Esophagus muscularis mucosa (tissue), 4 donors: ENCODE measurements at places on chromosomes 5 and 9. TPM values are rescaled to one million over a fixed set of nuclear protein-coding genes. Genes with fewer than 3 reads are reported as not detected.

PCDHB12 gene
- 3.3 TPM for total RNA-seq

TAL2 gene
- not detected for total RNA-seq

DNAI1 gene
- total RNA-seq: not detected

GRXCR2 gene
- total RNA-seq: not detected

KDM3B gene
- total RNA-seq: 88.8 TPM

CCDC112 gene
- 8.0 TPM for total RNA-seq

AHRR gene
- 0.42 TPM for total RNA-seq

NCS1 gene
- total RNA-seq: 139 TPM

ZNF454 gene
- total RNA-seq: 3.7 TPM

DNA sequence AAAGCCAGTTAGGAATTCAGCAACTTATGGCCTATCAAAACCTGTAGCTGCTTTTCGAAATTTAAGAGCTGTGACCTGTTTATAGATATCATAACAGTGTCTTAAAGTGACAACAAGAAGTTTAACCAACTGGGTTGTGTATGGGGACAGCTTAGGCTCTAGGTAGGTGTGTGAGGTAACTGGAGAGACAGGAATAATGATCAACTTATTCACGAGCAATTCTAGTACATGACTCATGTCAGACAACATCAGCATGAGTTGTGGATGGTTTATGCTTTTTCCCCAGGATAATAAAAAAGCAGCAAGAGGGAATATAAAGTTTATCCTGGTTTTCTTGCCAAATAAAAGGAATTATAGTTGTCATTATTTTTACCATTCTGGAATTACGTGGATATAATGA lies 88.6 kb downstream of the GDNF start:
- no peak for DNase-seq

GRCh38 chr5:127307868-127308267 lies 17.3 kb downstream of the MEGF10 start:
- DNase-seq: no peak

DNA sequence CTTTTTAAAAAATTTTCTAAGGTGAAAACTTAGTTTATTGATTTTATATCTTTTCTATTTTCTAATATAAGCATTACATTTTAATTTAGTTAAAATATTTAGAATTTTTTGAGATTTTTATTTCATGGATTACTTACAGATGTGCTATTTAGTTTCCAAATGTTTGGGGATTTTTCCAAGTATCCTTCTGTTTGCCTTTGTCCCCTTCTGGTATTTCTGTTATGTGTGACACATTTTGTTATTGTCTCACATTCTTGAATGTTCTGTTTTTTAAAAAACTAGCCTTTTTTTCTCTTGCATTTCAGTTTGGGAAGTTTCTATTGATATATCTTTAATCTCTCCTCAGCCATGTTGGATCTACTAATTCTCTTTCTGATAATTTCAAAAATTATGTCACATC lies 234.9 kb downstream of the FAM170A start:
- no peak for DNase-seq

DNA sequence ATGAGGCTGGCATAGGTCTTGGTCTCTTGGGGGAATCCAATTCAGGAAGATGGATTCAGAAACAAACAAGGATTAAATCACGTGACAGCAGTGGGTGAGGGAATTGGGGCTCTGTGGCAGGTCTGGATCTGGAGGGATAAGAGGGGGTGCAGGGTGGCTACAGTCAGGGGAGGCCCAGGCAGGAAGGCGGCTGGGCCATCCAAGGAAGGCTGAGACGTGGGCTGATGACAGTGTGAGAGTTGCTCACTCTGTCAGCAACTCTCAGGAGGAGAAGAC lies 65.8 kb upstream of the COL5A1 start:
- DNase-seq: peak; percentile 29

GRCh38 chr5:132000677-132001453 lies 10.6 kb downstream of the ACSL6 start:
- DNase-seq: no peak

DNA sequence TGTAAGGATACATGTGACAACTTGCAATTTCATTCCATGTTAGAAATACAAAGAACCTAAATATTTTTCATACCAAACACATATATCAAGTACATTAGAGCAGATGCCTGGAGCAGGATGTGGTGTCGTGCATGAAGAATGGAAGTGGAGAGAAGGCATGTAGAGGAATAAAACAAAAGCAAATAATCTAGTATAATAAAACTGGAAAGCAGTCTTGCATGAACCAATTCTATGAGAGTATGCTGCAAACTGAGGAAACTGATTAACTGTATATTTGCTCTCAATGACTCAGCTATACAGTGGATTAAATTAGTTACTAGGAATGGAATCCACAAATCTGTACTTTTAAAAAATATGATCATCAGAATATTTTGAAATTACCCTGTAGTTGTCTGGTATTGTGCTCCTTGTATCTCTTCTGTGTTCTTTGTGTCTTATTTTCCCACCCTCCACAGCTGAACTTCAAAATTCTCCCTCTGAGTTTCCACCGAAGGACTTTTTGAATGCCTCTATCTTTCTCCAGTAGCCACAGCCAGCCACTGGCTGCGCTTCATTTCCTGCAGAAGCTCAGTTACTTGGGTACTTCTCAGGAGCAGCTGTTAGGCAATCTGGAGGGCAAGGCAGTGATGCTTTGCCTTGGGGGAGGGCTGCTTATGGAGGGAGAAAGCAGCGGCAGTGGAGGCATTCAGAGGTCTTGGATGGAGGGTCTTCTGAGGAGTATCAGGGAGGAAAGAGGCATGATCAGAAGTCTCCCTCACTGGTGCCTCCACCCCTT lies 608.0 kb downstream of the BRINP1 start:
- no peak for DNase-seq

GRCh38 chr9:5448016-5448415 lies 2.3 kb upstream of the CD274 start:
- DNase-seq: no peak

DNA sequence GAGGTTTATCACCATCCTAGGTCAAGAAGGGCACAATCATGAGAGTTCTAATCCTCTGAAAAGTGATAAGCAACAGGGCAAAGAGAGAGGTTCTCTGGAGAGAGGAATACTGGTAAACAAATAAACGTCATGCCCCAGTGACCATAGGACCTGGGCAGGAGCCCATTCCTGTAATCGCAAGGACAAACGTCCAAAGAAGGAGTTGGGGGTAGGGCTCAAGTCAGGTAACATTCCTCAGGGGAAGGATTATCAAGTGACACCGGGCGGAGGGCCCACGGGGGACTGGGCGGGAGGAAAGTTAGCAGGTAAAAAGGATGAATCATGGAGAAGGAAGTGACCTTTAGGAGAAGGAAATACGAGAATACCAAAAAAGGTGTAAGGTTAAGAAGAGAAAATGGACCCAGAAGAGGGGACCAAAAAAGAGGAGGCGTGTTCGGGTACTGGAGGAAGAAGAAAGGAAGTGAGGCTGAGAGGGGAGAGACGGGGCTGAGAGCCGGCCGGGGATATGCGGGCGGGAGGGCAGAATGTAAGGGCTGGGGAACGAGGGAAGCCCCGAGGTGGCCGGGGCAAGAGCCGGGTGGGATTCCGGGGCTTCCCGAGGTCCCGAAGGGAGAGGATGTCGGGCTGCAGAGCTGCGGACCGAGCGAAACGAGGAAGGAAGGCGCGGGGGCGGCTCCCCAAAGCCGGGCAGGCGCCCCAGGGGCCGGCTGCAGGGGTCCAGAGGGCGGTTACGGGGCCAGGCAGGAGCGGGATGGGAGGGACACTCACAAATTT lies 583 bp downstream of the DIAPH1 start:
- no peak for DNase-seq

DNA sequence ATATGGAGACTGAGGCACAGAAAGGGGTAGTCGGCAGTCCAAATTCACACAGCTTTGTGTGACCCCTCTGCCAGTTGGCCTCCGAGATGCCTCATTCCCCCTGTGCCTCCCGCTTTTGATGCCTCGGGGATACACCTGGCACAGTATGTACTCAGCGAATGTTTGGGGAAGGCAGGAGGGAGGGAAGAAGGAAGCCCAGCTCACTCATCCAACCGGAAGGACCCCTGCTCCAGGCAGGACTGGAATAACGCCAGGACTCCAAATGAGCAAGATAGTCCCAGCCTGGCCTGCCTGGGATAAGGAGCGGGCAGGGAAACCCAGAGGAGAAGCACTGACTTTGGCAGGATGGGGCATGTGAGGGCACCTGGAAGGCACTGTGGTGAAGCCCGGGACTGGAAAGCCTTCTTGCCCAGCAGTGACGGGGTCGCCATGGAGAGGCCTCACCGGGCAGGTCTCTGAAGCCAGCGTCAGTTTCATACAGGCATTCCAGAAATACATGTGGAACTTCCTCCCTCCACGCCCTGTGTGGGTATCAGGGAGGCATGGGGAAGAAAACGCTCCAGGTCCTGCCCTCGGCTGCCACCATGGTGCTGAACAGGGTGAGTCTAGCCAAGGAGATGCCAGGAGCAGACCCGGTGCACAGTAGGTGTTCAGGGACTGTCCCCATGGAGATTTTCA lies 20.3 kb downstream of the LMX1B start:
- DNase-seq: no peak

GRCh38 chr9:116447934-116448333 lies 239.2 kb upstream of the TRIM32 start:
- DNase-seq: no peak

DNA sequence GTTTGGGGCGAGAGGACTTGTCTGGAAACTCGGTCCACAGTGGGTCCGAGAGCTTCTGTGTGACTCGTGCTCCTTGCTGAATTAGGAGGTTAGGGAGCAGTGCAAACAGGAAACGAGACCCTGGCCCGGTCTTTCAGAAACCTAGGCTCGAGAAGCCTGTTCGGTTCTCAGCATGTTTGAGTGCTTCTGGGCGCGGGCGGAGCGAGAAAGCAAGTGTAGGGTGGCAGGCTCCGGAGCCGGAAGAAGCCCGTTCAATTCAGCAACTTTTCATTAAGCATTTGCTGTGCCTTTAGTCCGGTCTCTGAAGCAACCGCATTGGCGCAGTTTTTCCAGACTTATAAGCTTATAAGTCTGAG lies 547 bp downstream of the CLTA start:
- no peak for DNase-seq

- DNase-seq: no peak
Measured at GRCh38 chr5:54234304-54234933, 76.0 kb downstream of the ARL15 start.

DNA sequence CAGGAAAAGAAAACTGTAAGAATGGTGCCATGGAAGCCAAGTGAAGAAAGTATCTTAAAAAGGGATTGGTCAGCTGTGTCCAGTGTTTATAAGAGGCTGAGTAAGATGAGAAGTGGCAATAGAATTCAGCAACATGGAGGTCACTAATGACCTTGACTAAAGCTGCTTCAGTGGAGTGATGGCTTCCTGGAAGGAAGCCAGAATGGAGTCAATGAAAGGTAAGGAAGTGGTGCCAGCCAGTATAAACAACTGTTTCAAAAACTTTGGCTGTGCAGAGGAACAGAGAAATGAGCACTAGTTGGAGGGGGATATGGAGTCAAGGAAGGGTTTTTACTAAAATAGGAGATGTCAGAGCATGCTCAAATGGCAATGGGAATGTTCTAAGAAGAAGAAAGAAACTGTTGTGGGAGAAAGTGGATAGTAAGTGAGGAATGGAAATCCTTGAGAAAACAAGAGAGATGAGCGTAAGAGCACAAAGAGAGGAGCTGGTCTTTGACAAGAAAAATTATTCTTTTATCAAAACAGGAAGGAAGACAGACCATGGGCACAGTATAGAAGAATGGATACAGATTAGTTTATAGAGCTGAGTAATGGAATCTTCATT lies 11.1 kb upstream of the NRG2 start:
- DNase-seq: no peak

GRCh38 chr9:9752722-9753121 lies 860.1 kb downstream of the PTPRD start:
- no peak for DNase-seq

DNA sequence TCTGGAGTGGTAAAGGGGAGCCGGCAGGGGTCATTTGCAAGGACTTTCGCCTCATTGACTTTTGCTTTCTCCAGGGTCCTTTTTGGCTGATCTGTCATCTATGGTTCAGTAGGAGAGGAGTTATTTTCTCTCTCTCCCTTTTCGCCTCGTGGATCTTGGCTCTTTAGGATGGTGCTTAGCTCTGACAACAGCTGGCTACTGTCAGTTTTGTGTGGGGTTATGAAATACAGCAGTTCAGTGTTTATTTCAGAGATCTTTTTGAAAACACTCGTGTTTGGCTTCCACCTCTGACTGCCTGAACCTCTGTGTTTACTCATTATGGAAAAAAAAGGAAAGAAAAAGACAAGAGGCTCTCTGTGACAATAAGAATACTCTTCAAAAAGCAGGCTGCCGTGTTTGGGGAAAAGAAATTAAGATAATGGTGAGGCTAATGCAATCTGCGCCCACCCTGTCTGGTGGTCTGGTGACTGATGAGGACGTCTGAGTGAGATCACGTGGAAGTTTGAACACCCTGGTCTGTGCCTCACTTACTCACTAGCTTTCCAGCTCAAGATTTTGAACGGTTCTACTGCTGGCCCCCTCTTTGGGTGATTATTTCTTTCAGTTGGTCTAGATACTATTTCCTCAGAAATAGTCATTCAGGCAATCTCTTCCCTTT lies 567.7 kb downstream of the CAAP1 start:
- DNase-seq: no peak

DNA sequence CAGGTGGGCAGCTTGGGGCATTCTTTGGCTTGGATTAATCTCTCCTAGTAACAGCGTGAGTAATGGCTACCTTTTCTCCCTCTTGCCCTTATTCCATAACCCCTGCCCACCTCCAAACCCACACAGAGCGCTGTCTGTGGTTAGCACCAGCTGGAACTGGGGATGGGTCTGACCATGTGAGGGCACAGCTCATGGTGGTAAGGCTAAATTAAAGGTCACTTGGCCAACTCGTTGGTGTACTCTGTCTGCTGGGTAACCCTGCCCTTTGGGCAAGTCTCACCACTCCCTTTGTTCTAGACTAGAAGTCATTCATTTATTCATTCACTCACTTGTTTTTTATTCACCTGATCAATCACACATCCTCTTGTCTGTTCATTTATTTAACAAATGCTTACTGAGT lies 27.8 kb downstream of the PPARGC1B start:
- no peak for DNase-seq

GRCh38 chr5:169268019-169268418 lies 32.9 kb downstream of the SLIT3 start:
- DNase-seq: no peak

GRCh38 chr9:70569070-70569772 lies 154.8 kb upstream of the KLF9 start:
- DNase-seq: peak; percentile 14

DNA sequence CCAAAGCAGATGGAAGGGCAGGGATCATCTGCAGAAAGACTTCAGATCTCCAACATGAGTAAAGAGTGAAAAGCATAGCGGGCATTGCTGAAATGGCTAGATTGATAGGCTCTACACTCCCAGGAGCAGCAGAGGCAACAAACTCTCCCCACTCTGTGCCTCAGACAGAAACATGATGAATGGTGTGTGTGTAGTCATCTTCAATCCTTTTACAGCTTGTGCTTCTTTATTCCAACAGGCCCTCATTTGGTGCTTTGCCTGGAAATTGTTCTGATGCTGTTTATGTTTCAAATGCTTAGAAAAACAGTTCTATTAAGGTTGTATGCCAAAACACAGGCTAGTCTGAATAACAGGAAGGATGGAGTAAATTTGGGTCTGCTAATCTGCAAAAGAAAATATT lies 176.2 kb downstream of the DMRTA1 start:
- no peak for DNase-seq

GRCh38 chr9:18404434-18405029 lies 69.4 kb upstream of the ADAMTSL1 start:
- no peak for DNase-seq
